ENCODE measurements at places on chromosomes 4 and X. TPM values are rescaled to one million over a fixed set of nuclear protein-coding genes. Genes with fewer than 3 reads are reported as not detected.
A peak's percentile ranks its signal among the peaks of the same experiment; 100 is the strongest.

SSX4 gene
- not detected for total RNA-seq

DHX15 gene
- total RNA-seq: 145 TPM

SGMS2 gene
- 0.22 TPM for total RNA-seq

- H3K36me3 ChIP-seq: peaks cover 24% of the 10 kb centered on the region
- H3K27ac ChIP-seq: peak overlapping the region; percentile 92
- H3K27me3 ChIP-seq: no peaks in the 10 kb centered on the region
Observed at GRCh38 chr4:39348371-39349315, 17.5 kb downstream of the RFC1 start.

DNA sequence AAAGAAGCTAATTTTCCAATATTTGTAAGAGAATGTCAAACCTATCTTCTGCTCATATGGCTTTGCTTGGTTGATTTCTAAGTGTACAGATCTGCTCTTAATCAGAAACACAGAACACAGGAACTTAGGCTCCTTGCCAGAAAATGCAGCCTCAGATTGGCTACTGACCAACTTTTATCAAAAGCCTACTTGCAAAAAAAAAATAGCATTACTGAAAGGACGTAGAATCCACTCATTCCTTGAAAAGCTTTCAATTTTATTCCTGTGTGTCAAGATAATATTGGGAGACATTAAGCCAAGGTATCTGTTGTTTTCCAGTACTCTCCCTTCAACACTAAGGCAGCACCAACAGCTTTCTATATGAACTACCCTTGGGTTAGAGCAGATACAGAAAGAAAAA is 127.6 kb upstream of the INTU start:
- no peak overlapping the region for H3K27ac ChIP-seq
- H3K4me3 ChIP-seq: no peak overlapping the region
- no peak for DNase-seq
- no peaks in the 10 kb centered on the region for H3K4me1 ChIP-seq

DNA sequence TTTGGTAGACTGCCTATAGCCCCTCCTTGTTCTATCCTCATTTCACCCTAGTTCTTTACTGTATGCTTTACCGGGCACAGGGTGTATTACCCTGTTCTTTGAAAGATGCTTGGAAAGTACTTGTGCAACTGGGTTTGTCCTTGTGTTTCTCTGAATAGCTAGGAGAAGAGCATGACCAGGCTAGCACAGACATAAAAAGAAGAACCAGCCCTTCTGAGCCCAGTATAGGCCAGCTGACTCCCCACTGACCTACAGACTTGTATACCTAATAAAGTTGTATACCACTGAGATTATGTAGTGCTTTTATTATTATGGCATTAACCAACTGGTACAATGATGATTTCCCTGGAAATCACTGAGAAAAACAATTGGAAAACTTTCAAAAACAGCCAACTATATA is 15.0 kb downstream of the CFI start:
- H3K4me1 ChIP-seq: no peaks in the 10 kb centered on the region
- H3K27ac ChIP-seq: no peak overlapping the region
- H3K27me3 ChIP-seq: no peaks in the 10 kb centered on the region
- no peak for DNase-seq
- peaks cover 10% of the 10 kb centered on the region for H3K36me3 ChIP-seq

DNA sequence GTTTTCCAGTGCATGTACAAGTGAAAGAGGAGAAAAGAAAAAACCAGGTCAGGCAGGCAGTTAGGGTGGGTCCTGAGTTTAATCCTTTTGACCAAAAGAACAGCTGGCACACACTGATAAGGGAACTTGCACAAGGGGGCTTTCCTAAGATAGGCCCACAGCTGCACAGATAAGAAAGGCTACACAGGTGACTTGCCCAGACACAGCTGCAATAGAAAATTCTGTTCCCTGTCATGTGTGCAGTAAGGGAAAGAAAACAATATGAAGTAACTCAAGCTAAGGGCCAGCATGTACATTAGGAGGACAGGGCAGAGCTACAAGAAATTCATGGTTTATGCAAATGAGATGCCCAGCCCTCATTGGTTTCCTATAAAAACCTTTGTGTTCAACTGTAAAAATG is 32.9 kb downstream of the LUZP4 start:
- no peaks in the 10 kb centered on the region for H3K36me3 ChIP-seq
- no peak overlapping the region for H3K27ac ChIP-seq
- peaks cover 20% of the 10 kb centered on the region for H3K27me3 ChIP-seq

DNA sequence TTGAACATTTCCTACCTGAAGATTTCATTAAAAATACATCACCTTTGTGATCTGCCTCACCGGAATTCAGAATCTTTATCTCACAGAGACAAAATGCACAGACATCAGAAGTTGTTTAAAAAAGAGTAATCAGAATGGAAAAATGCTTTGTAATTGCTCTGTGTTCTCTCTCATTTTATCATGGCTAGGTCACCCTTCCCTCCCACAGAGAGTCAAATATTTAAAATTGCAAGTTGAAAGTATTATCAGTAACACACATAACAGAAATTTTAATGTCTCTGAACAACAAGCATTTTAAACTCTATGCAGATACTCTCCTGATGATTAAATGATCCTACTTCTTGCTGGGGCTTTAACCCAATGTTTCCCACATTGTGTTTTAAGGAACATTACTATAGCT is 362.0 kb downstream of the CBLL2 start:
- H3K36me3 ChIP-seq: no peaks in the 10 kb centered on the region
- no peaks in the 10 kb centered on the region for H3K4me1 ChIP-seq
- H3K4me3 ChIP-seq: no peak overlapping the region
- peaks cover 21% of the 10 kb centered on the region for H3K27me3 ChIP-seq
- H3K27ac ChIP-seq: no peak overlapping the region

DNA sequence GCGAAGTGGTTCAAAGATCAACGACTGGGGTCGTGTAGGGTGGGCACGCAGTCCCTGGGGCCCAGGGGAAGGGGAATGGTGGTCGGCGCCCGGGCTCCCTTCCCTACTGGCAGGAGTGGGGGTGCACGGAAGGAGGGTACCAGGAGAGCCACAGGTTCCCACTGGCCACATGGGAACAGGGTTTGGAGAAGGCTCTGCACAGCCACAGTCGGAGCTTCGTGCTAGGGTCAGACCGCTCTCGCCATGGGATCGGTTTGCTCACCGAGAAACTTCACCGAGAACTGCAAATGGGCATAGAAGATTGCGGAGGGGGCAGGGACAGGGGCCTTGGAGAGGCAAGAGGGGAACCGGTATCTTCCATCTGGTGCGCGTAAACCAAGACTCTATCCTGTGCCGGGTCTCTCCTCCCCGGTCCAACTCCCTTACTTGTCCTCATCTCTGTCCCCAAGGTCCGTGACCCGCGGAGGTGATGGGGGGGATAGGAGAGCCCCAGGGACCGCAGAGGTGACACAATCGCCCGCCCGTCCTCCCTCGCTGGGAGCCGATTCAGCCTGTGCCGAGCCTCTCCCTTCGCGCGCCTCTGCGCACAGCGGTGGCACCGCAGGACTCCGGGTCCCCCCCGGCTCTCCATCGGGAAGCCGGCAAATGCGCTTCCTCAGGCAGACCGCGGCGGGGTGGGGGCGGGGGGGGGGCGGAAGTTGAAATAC is 1.0 kb downstream of the SCD5 start:
- peak overlapping the region; percentile 57 for H3K4me3 ChIP-seq
- peaks cover 10% of the 10 kb centered on the region for H3K4me1 ChIP-seq
- no peaks in the 10 kb centered on the region for H3K36me3 ChIP-seq
- H3K27me3 ChIP-seq: peaks cover 52% of the 10 kb centered on the region
